GM12892 (cell line): ENCODE measurements at places on chromosomes 7 and 10.

DNA sequence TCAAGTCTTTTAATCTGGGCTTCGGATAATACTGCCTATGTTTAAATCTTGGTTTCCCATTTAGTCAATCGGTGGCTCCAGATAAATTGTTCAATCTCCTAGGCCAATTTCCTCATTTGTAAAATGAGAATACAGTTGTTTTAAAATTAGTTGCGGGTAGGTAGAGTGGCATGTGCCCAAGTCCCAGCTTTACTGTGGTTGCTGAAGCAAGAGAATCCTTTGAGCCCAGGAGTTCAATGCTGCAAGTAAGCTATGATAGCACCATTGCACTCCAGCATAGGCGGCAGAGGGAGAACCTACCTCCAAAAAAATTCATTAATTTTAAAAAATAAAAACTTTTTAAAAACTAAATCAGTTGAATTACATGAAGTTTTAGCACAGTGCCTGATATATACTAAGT lies 7.3 kb downstream of the RNF216 start:
- DNase-seq, result no peak

DNA sequence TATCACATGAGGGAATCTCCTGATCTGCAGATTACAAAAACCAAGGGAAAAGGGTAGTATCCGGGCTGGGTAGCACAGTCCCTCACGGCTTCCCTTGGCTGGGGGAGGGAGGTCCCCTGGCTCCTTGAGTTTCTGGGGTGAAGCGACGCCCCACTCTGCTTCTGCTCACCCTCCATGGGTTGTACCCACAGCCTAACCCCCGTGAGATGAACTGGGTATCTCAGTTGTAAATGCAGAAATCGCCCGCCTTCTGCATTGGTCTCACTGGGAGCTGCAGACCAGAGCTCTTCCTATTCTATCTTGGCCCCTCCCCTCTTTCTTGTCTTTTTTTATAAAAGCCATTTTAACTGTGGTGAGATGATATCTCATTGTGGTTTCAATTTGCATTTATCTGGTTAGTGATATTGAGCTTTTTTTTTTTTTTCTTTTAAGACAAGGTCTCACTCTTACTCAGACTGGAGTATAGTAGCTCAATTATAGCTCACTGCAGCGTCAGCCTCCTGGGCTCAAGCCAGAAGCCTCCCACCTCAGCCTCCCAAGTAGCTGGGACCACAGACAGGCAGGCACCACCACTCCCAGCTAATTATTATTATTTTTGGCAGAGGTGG lies 87.8 kb downstream of the ABCC2 start:
- no peak for DNase-seq

DNA sequence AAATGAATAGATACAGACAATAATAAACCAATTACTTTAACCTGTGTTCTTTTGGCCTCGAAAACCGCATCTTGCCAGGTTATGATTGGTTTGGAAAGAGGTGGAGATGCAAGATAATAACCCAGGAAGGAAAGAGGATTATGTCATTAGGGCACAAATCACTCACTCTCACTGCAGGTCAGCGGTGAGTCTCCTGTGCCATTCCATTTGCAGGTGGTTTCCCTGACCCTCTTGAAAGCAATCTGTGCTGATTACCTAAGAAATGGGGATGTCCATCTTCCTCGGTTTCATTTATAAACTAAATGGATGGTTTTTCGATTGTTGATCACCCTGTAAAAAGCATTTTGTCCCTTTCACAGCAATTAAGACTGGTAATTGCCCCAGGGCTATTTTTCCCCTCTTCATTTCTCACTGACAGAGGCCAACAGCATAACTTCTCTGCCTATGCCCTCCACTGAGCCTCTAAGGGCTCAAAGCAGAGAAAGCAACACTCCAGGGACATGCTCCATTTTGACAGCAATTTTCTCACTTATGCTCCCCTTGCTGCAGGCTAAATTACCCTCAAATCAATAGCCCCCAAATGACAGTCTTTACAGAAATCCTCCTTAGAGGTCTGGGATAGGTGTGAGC lies 257.5 kb downstream of the IPMK start:
- DNase-seq, result no peak

DNA sequence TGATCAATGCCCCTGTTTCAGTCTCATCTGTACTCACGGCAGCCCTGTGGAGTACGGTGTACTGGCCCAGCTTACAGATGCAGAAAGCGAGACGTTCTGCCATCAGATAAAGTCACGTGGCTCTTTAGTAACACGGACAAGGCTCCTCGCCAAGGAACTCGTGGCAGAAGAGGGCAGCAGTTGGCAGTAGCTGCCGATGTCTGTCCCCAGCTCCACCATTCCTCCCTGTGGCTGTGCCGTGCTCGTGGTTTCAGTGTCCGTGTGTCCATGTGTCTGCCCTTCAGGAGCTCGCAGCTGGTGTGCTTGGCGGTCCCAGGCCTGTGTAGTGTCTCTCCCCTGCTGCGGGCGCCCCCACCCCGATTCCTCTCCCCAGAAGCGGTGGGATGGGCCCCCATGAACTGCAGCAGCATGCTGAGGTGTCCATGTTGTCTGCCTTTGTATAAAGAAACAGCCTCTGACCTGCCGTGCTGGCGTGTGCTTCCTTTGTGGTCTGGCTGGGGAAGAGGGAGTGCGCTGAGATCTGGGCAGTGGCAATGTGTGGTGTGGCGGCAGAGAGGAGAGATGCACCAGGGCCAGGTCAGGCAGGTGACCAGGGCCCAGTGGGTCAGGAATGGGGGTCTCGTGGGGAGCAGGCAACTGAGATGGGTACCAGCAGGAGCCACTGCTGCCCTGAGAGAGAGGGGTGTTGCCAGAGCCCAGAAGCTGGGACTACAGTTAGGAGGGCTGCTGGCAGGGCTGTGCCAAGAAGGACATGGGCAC lies 9.8 kb downstream of the RHBDD2 start:
- no peak for DNase-seq

DNA sequence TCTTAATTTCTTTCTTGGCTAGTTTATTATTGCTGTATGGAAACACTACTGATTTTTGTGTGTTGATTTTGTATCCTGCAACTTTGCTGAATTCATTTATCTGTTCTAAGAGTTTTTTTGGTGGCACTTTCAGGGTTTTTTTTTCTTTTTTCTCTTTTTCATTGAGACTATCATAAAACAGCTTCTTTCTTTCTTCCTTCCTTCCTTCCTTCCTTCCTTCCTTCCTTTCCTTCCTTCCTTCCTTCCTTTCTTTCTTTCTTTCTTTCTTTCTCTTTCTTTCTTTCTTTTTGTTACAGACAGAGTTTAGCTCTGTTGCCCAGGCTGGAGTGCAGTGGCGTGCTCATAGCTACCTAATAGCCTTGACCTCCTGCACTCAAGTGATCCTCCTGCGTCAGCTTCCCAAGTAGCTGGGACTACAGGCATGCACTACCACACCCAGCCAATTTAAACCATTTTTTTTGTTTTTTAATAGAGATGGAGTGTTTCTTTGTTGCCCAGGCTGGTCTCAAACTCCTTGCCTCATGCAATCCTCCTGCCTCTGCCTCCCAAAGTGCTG lies 72.3 kb downstream of the ZNF503 start:
- no peak for DNase-seq

DNA sequence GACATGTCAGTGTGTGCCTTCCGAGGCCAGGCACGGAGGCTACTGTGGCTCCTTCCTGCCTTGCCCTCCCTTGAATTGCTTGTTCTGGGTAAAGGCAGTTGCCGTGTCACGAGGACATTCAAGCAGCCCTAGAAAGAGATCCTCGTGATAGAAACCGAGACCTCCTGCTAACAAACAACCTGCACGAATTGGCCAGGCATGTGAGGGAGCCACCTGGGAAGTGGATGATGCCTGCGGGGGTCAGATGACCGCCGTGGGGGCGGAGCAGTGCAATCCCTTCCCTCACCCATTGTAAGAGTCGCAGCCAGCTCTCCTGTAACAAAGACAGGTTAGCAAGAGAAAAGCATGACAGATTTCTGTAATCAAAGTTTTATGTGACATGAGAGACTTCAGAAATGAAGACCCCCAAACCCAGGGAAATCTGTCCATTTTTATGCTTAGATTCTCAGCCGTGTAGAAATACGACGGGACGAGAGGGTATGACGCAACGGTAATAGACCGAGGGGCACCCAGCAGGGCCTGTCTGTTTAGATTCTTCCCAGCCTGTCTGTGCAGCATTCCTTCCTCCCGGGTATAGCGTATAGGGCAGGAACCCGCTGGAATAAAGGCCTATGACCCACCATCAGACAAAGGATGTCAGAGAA lies 241.7 kb downstream of the GATA3 start:
- no peak for DNase-seq

DNA sequence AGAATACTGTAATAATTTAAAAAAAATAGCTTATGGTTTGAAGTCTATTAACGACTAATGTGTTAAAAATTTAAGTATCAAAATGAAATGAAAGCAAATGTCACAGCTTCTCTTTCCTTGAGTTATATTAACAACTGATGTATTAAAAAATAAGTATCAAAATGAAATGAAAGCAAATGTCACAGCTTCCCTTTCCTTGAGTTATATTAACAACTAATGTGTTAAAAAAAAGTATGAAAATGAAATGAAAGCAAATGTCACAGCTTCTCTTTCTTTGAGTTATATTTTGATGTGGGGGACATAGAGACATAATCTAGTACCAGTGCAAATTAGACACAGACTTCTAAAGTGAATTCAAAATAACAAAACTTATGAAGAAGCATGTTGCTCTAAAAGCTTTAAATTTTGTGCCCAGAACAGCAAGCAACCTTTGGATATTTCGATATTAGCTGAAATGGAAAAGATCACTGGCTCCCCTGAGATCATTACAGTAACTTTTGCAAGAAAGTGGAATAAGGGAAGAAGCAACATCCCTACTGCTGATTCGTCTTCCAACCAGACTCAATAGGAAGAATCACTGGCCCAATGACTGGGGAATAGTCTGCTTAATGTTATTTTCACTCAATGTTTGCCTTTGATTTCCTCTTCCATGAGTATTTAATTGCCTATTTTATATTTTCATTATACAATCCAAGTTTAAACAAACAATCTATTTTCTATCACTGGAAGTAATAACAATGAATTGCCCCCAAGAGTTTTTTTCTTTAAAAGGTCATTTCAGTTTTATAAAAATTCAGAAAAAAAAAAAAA lies 8.0 kb downstream of the SKAP2 start:
- no peak for DNase-seq

DNA sequence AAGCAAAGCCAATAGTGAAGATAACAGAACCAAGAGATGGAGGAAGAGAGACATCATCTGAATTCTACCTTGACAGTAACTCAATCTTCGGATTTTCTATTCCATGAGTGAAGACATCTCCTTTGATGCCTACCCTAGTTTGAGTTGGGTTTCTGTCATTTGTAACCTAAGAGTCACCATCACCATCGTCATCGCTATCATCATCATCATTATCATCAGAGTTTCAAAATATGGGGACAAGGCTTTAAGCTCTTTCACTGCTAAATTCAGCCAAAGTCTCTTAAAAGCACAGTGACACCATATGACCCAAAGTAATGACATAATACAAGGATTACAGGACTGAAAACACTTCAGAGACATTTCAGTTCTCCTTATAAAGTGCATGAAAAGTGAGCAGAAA lies 57.2 kb downstream of the NEBL start:
- no peak for DNase-seq

DNA sequence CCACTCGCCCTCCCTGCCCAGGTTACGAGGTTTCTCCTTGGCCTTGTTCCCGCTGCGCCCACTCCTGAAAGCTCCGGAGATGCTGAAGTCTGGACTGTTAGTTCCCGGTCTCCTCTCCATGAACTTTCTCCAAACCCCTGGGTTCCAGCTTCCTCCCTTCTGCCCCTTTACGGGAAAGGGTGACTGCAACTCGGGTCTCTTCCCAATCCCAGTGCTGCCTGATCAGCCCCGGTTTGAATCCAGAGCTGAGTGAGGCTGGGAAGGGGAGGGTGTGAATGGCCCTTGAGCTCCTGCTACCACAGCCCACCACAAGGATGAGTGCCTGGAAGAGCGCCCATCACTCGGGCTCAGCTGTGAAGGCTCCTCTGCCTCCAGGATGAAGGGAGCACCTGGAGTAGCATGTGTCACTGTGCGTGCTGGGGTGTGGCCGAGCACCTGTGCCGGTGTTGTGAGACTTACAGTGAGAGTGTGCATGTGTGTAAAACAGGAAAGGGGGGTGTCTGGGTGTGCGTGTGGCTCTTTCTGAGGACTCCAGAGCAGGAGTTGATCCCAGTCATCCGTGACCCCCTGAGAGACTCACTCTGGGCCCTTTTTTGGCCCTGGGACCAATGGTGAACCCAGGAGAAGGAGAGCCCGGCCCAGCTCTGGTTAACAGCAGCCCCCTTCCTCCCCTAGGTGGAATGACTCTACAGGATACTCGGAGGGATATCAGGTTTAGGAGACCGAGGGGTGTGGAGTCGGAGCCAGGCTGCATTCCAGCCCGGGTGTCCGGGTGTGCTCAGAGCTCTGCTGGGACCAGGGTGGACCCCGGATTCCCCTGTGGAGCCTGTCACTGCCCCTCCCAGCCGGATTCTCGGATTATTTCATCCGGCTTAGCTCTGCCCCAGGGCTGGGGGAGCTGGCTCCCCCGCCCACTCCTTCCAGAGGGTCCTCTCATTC lies 1.1 kb upstream of the ZNF467 start:
- no peak for DNase-seq

GRCh38 chr7:40800771-40801170 lies 666.0 kb downstream of the SUGCT start:
- DNase-seq, result no peak

- no peak for DNase-seq
Observed at GRCh38 chr7:3461923-3462322, 160.9 kb downstream of the SDK1 start.

- DNase-seq, result no peak
Observed at GRCh38 chr10:18340496-18341051, 200.3 kb downstream of the CACNB2 start.

DNA sequence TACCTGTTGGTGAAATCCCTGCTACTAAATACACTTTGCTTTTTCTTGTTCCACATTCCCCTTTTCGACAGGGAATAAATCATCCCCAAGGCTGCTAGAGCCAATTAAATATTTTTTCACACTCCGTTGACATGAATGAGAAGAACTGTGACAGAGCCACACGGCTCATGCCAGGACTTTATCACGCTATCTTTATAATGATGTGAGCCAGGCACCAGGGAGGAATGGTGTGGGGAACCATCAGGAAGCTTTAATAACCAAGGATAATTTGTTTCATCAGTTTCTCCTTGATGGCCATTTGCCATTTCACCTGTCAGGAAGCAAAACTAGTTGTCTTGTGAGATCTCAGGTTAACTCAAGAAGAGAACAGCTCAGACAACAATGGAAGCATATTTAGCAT lies 193.0 kb upstream of the C7orf33 start:
- no peak for DNase-seq

DNA sequence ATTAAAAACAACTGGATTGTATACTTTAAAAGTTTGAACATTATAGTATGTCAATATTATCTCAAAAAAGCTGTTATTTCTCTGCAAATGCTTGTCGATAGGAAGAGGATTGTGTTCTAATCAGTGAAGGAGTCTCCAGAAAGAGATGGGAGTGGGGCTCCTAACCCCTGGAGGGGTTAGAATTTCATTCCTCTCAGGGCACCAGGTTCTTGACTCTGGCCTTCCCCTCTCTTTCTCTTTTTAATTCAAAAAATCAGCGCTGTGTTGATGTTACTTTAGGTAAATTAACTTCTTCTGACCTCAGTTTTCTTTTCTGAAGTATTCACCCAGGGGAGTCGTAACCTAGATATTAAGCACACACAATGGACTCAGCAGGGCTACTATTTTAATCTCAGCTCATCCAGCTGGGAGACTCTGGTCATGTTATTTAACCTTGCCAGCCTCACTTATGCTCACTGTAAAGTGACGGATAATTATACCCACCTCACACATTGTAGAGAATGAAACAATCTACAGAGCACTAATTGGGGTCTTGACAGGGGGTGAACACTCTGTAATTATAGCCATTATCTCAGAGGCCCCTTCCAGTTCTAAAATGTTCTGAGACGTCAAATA lies 59.4 kb downstream of the GCC1 start:
- DNase-seq, result no peak
